Activated CD8-positive, alpha-beta memory T cell treated with anti-CD3 and anti-CD28 coated beads for 1 hour (primary cell): ENCODE measurements at places on chromosomes 2 and 18.

DNA sequence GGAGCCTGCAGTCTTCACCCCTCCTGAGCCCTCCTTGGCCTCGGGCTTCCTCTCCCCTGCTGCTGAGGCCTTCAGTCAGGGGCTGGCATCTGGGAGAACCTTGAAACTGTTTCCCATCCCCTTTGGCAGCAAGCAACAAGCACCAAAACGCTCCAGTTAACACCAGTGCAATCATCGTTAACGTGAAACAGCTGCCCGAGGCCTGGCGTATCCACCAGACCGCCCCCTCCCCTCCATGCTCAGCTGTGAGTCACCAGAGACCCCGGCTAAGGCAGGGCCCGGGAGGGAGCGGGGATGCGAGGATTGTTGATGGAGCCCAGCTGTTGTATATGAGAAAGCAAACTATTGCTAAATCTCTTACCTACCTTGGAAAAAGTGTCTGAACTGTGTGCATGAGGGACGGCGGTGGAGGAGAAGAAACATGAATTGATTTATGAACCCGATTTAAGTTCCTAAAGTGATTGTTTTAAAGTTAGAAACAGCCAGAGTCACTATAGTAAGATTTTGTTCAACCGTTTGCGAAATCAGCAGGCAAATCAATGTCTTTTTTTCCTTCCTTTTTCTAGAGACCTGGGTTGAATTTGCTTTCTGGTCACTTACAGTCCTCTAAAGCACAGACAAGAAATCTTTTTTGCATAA, 5.2 kb downstream of the ZFP36L2 start:
- DNase-seq, result no peak

DNA sequence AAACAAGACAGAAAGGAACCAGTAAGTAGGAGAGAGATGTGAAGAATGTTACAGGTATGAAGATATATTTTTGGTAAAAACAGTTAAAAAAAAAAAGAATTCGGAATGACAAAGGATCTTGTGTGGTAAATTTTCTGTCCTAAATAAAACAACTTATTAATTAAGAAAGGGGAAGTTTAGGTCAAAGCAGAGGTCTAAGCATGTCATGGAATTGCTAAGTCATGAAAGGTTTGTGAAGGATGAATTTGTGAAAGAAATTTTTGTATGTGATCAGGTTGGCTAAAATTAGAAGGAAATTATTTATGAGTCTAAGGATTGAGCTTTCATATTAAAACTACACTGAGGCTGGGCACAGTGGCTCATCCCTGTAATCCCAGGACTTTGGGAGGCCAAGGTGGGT, 11.1 kb upstream of the ALPG start:
- no peak for DNase-seq

GRCh38 chr2:20157193-20157891, 67.6 kb downstream of the SDC1 start:
- no peak for DNase-seq

- no peak for DNase-seq
These were observed 221.7 kb downstream of the CDH20 start for GRCh38 chr18:61554946-61555361.

- no peak for DNase-seq
These were observed 430.0 kb downstream of the ZNF516 start for GRCh38 chr18:76064998-76065397.

GRCh38 chr2:31347750-31348149, 66.8 kb downstream of the XDH start:
- DNase-seq, result no peak

DNA sequence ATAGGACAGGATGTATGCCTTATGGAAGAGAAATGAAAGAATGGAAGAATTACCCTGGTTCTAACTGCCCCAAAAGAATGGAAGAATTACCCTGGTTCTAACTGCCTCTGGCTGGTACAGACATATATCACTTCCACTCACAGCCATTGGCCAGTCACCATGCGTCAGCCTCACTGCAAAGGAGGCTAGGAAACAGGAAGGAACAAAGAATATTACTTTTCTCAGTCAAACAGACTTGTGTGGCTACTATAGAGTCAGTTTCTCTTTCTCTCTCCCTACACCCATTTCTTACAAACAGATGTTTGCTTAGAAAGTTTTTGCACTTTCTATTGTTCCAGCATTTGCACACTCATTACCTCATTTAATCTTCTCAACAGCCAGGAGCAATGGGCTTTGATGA, 1111.1 kb upstream of the KLHL29 start:
- DNase-seq, result no peak

GRCh38 chr2:216056739-216057138, 24.9 kb downstream of the PECR start:
- DNase-seq, result no peak

DNA sequence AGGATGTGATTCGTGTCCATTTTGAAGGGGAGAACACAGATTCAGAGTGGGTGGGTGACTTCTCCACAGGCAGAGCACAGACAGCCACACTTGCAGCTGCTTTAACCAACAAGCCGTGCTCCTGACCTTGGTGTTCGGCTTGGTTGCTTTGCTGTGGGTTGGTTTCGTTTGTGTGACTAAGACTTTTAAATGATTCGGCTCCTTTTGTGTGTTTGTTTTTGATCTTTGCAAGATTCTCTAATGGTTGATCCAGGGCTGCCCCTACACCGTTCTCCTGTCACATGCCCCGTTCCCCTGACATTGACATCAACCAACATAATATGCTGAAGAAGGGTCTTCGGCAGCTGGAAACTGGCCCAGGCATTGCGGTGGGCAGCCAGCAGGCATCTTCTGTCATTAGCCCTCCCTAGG, 95.9 kb upstream of the MBOAT2 start:
- DNase-seq, result no peak

DNA sequence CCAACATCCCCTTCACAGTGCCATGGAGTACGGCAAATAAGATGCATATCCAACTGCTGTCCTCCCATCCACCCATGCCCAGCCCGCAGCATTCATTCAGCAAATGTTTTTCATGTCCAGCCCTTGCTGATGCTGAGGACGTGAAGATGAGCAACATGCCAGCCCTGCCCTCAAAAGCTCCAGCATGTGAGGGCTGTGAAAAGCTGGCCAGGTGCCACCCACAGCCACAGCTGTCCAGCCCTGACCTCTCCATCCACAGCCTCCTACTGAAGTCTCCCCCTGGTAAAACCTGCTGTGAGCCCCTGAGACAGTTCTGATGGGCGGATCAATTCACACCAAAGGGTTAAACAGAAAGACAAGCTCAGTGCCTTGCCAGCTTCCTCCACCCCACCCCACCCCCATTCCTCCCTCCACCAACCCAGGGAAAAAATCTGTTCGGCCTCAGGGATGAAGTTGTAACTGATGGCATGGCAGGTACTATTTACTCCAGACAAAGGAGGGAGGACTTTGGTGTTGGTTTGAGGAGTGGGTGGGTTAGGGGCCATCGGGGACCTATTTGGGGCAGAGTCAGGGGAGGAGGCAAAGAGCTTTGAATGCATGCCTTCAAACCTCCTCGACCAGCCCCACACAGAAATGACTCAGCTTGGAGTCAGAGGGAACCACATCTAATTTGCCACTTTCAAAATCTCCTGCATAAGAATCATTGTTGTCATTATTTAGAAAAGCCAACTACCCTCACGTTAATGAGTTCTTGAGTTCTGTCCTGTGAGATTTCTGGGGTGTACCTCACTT, 4.3 kb downstream of the ZBTB7C start:
- DNase-seq, result no peak

GRCh38 chr18:907885-908757, 3.5 kb downstream of the ADCYAP1 start:
- no peak for DNase-seq

DNA sequence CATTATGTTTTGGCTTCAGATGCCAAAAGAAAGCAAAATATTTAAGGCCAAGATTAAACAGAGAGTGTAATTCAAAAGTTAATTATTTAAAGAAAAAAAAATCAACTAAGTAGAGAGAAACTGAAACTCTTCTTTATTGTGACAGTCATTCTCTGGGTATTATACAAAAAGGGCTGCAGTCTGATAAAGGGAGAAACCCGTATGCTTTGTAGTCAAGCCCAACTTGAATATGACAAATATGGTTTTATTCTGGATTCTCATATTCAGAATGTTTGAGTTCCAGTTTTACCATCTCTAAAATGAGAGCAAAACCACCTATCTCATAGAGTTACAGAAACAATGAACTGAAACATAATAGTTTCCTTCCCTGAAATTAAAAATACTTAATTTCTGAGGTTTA, 8.2 kb downstream of the CDH2 start:
- no peak for DNase-seq

DNA sequence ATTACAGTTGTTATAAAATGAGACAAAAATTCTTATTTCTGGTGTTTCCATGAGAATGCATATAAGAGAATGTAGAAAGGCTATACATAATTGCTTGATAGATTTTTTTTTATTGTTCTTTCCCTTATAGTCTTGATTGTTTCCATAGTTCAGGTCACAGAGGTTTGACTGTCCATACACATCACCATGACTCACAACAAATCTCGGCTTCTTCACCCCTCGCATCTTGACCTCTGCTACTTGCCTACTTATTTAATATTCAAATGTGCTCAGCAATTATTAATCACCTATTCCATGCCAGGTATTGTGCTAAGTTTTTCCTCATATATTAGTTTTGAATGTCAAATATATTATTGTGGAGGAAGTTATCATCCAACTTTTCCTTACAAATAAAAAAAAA, 789.6 kb downstream of the RNF144A start:
- DNase-seq, result no peak

GRCh38 chr18:5066380-5066977, 130.6 kb downstream of the AKAIN1 start:
- DNase-seq, result no peak

DNA sequence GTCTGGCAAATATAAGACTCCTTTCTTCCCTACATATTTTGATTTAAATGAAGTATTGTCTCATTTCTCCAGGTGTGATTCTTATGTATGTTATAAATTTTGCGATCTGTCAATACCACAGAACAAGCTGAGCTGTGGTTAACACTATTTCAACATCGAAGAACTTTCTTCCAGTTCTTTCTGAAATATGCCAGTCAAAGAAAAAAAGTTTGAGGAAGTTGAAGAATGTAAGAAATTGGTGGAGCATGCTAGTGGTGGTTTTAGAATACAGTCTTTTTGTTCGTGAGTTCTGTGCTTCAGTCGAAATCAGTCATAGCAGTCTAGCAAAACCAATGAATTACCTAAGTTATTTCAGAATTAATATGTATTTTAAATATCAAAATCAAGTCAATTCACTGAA, 8.6 kb upstream of the COBLL1 start:
- no peak for DNase-seq

GRCh38 chr2:173355866-173356508, 1.3 kb downstream of the CDCA7 start:
- no peak for DNase-seq

GRCh38 chr18:10010611-10011015, 96.8 kb downstream of the VAPA start:
- DNase-seq, result no peak

DNA sequence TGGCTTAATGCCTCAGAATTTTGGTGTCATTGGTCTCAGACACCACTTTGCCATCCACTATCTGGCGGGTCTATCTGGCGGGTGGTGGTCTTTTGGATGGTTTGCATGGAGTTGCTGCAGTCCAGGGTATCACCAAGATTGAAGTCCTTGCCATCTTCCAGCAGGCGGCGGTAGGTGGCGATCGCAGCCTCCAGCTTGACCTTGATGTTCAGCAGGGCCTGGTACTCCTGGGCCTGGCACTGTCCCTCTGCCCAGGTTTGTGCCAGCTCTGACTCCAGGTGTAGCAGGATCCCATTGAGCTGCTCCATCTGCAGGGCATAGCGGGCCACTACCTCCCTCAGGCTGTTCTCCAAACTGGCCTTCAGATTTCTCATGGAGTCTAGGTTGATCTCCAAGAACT, 188.2 kb downstream of the MEMO1 start:
- no peak for DNase-seq

- DNase-seq, result no peak
These were observed 34.0 kb downstream of the EML6 start for GRCh38 chr2:54757500-54757899.

DNA sequence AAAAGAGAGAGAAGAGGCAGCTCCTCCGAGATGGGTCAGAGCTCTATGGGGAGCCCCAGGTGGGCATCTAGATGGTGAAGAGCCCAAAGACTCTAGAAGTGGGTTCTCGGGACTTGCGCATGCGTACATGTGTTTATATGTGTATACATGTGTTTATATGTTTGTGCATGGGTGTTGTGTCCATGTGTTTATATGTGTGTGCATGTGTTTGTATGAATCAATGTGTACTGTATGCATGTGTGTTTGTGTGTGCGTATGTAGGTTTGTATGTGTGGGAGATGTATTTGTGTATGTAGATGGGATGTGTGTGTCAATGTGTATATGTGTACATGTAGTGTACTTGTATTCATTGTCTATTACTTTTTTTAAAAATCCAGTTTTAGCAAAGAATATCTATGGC, 25.6 kb downstream of the DNPEP start:
- no peak for DNase-seq

GRCh38 chr2:95317123-95317500, 20.0 kb downstream of the KCNIP3 start:
- DNase-seq, result no peak

- DNase-seq, result no peak
These were observed 72.8 kb upstream of the ODC1 start for GRCh38 chr2:10520926-10521325.

GRCh38 chr18:37378336-37379010, 187.1 kb downstream of the CELF4 start:
- DNase-seq, result no peak

GRCh38 chr2:73266061-73266901, 18.0 kb downstream of the FBXO41 start:
- no peak for DNase-seq

- DNase-seq, result no peak
These were observed 288.1 kb upstream of the FIGN start for GRCh38 chr2:164023896-164024295.

DNA sequence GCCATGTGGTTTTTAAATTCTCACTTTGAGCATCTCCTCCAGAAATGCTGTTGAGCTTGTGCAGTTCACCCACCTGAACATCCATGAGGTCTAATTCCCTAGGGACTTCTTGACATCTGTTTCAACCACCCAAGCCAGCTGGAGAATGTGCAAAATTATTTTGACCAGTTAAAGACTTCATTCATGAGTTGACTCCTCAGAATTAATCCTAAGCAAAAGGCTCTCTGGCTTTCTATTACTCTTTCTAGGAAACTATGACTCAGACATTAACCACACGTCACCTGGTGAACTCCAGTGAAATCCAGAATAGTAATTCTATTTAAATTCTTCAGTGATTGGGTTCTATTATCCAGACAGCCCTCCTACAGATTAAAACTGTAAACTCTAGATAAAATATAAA, 247.5 kb downstream of the NBAS start:
- no peak for DNase-seq

GRCh38 chr2:620471-621302, 56.5 kb downstream of the TMEM18 start:
- no peak for DNase-seq

GRCh38 chr2:208983486-208983885, 440.4 kb upstream of the MAP2 start:
- no peak for DNase-seq

DNA sequence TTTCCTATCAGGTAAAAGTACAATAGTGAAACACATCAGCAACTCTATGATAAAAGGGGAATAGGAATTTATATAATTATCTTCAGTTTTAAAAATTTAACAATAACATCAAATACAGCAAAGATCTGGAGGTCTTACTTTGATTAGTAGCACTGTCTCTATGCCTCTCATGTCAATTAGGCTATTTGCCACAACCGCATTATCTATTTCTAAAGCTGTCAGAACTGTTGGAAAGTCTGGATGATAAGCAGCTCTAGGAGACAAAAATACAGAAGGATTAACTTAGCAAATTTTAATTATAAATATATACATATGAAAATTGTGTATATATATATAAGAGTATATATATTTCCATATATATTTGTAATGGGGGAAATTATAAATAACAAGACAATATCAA, 45.1 kb downstream of the SMC6 start:
- no peak for DNase-seq

- no peak for DNase-seq
These were observed 1.0 kb upstream of the HOXD12 start for GRCh38 chr2:176098366-176099158.
